ENCODE measurements at places on chromosomes 7 and 10.

DNA sequence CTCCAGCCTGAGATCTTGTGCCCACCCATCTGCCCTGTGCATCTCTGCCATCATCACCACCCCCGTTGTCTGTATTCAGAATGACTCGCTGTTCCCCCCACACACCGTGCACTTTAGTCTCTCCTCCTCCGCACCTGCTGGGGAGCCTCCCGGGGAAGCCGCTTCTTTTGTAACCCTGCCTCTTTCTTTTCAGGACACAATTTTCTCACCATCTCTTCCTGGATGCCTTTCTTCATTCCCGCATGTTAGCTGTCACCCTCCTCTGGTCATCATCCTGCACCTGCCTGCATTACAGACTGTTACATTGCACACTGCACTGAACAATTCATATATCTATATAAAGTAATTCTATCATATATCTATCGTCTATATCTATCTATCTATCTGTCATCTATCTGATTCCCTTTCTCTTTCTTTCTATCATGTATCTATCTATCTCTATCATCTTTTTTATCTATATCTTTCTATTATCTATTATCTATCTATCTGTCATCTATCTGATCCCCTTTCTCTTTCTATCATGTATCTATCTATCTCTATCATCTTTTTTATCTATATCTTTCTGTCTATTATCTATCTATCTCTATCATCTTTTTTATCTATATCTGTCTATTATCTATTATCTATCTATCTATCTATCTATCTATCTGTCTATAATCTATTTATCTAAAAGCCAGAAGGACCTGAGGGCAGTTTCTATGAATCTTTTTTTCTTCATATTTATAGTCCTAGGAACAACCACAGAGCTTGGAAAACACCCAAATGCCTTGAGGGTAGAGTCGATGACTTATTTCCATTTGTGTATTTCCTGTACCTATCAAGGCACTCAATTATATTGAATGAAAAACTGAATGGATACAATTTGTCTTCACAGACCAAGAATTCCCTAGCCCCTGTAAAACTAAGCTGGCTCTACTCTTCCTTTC, 642.5 kb downstream of the ACTR3B start:
- no peak for DNase-seq

DNA sequence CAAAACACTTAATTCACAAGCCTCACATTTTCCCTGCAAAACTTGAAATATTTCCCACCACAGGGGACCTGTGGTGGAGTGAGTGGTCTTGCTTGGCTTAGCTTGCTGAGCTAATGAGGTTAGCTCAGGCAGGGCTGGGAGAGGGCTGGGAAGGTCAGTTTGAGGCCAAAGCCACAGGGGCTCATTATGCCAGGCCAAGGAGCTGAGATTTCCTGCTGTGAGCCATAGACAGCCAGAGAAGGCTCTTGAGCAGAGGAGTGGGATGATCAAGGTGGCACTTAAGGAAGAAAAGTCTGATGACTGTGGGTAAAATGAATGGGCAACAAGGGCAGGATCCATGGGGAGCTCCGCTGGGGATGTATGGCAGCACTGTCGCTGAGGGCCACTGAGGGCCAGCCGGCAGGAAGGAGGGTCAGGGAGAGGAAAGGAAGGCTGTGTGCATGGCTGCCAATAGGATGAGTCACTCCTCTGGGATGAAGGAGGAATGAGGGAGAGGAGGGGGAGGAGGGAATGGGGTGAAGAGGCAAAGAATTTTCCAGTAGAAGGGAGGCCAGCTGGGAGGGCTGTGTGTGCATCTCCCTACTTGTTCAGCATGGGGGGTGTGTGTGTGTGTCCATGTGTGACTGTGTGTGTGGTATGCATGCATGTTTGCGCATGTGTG, 18.7 kb upstream of the ZNF488 start:
- no peak for DNase-seq

DNA sequence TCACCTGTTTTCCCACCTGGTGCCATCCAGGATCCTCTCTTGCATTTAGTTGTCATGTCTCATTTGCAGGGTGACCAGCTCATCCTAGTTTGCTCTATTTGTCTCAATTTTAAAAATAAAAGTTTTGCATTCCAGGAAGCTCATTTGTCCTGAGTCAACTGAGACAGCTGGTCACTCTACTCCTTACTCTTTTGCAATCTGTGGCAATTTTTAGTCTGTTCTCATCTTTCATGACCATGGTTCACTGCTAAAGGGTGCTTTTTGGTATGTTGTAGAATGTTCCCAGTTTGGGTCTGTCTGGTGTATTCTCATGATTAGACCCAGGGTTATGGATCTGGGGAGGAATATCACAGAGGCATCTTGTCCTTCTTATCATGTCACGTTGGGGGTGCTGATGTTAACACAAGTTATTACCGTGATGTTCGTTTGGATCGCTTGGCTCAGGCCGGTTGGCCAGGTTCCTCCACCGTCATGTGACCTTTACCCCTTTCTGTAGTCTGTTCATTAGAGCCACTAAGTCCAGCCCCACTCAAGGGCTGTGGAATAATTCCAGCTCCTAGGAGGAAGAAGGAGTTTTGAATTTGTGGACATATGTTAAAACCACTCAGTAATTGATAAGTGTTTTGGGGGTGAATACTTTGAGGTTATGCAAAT, 103.3 kb upstream of the IGFBP3 start:
- DNase-seq: no peak

GRCh38 chr10:77784856-77785255, 141.7 kb downstream of the DLG5 start:
- DNase-seq: no peak

DNA sequence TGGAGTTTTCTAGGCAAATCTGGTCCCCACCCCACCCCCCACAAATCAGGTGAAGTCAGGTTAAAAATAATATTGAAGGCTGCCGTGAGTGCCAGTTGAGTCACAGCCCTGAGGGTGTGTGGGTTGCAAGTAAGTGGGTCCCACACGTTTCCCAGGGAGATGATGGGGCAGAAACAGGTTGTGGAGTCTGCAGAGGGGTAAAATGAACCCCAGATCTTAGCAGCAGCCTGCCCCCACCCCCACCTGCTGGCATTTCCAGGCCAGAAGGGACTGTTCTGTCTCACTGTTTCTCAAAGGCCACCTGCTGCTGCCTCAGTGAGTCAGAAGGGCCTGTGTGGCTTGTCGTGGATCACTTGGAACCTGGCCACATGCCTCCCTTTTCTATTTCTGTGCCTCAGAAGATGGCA, 59.8 kb upstream of the SMNDC1 start:
- no peak for DNase-seq

GRCh38 chr7:27910326-27910725, 170.4 kb downstream of the TAX1BP1 start:
- DNase-seq: no peak

DNA sequence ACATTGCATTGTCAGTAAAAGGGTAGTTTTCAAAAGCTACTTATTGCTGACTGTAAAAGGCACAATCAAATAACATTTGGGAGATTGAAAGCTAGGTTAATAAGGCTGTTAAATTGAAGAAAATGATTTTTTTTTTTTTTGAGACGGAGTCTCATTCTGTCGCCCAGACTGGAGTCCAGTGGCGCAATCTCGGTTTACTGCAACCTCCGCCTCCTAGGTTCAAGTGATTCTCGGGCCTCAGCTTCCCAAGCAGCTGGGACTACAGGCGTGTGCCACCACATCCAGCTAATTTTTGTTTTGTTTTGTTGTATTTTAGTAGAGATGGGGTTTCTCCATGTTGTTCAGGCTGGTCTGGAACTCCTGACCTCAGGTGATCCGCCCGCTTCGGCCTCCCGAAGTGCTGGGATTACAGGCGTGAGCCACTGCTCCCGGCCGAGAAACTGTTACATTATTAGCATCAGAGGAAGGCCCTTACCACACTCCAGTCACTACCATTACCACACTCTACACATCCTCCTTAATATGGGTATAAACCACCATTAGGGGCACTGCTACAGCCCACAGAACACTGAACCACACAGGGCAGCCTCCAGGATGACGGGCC, 1.0 kb downstream of the CYP51A1 start:
- DNase-seq: no peak

DNA sequence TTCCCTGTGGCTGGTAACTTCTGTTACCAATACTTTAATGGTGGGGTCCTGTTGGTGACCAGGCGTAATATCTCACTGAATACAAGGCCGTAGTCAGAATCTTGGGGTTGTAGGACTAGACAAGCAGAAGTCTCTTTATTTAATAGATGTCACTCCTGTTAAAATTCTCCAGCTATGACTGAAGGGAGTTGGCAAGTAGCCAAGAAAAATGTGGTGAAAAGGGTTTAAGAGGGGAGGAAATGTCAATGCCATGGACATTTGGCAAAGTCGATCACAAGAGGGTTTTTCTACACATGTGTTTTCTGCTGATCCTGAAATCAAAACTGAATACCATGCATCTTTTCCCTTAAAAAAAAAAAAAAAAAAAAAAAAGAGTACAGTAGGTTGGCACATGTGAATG, 533.5 kb downstream of the AUTS2 start:
- DNase-seq: no peak

- DNase-seq: no peak
These were observed 25.2 kb downstream of the GET4 start for GRCh38 chr7:901388-902154.

DNA sequence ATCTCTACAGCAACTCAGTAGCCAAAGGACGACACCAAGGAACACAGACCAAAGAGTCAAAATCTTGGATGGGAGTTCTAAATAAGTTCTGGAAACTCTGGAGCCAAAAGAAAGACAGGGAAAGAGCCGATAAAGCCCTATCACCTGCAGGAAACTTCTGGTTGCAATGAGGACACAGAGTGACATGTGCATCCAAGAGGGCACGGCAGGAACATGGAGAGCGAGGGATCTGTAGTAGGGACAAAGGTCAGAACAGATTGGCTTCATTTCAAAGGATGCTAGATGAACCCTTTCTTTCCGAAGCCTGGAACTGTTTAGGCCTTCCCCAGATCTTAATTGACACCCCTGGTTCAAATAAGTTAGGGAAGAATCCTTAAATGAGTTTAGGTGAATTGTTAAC, 39.5 kb downstream of the CACNA2D1 start:
- no peak for DNase-seq

GRCh38 chr10:103850572-103850895, 4.8 kb downstream of the SH3PXD2A start:
- DNase-seq: no peak

DNA sequence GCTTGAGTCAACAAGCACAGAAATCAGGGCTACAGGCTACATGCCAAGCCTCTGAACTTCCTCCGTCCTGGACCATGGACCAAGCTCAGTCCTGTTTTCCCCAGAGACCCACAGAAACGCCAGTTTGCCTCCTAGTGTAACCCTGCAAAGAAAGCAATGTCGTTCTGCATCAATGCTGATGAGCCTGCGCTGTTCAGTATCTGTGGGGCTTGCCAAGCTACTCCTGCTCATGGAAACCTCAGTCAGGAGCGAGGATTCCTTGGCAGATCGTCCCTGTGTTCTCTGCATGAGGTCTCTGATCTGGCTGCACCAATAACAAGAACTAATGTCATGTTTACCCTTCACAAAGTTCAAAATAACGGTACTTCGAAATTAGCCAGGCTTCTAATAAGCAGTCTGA, 495.5 kb upstream of the C7orf33 start:
- DNase-seq: no peak

DNA sequence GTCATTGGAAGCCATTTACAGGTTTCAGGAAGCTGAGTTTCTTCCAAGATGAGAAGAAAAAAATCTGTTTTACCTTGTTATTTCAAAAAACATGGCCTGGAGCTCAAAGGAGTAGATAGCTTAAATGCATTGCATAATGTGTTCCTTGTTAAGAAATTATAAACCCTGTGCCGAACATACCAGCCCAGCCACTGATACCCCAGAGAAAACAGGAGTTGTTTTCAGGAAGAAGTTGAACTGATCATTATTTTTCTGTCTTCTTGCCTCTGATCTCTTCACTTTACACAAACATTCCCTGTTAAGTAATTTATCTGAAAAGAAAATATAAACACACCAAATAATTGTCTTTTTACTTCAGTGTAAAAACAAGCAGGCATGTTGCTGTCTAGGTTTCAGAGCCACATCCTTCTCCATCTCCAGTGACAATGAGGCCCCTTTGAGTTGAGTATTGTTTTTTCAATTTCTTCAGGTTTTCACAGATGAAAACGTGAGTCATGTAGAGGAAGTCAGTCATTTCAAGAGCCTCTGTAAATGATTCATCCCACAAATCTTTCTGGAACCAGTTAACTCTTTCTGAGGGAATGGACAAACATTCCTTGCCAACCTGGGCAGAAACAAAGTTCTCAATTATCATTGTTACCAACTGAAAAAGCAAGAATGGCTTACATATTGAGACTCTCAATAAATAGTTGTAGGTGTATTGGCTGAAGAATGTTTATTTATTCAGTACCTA, 244.2 kb downstream of the IPMK start:
- no peak for DNase-seq

DNA sequence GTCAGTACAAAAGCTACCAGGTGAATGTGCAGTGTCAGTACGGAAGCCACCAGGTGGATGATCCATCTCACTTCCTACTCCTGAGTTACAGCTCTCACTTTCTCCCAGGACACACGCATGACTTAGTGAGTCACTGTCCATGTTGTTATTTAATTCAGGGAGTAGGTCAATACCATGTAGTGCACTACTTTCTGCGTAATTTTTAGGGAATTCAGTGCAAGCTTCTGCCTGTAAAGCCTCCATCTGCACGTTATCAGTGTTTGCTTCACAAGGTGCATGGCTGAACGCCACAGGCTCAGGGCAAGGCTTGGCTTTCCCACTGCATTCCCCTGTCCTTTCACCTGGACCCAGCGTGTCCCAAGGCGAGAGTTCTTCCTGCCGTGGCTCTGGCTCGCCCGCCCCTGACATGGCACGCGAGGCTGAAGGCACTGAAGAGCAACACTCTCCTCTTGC, 59.5 kb downstream of the LARP4B start:
- DNase-seq: no peak

DNA sequence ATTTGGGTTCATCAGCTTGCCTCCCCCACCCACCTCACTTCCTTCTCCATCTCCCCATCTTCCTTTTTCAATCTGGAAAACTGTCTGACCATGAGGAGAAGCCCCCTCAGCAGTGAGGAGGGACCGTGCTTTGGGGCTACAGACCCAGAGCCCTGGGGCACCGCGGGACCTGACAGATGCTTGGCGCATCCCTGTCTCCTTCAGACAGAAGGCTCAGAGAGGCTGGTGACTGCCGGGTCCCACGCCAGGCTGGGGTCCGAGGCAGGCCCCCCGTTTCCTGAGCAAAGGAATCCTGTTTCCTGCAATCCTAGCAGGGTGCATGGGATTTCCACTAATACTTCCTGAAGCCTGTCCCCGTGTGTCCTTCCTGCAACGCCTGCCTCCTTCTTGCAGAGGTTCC, 147.0 kb downstream of the FANK1 start:
- DNase-seq: no peak

GRCh38 chr10:111491154-111491553, 414.3 kb downstream of the ADRA2A start:
- DNase-seq: no peak

DNA sequence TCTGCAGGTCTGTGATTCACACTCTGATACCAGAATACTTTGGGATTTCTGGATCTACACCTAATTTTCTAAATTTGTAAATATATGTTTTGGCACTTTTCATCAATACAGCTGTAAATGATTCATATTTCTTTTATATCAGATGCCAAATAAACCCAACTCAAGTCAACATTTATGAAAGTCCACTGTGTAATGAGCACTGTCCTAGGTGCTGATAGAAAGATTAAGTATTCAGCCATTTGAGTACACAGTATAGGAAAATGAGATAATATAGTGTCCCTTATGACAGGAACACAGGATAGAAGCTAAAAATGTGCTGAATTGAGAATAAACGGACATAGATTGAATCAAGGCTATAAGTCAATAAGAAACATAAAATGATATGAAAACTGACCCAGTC, 6.4 kb downstream of the ANXA7 start:
- DNase-seq: no peak

- DNase-seq: no peak
These were observed 206.5 kb upstream of the CNTNAP2 start for GRCh38 chr7:145909991-145910513.

All from stimulated activated CD4-positive, alpha-beta T cell treated with anti-CD3 and anti-CD28 coated beads, Interleukin-15, amount 100 ng/mL, for 1 hour (primary cell).